ENCODE measurements at places on chromosomes 7 and 10.
A peak's percentile ranks its signal among the peaks of the same experiment; 100 is the strongest.

GRCh38 chr7:86908948-86909347 lies 150.5 kb downstream of the ELAPOR2 start:
- DNase-seq: no peak

DNA sequence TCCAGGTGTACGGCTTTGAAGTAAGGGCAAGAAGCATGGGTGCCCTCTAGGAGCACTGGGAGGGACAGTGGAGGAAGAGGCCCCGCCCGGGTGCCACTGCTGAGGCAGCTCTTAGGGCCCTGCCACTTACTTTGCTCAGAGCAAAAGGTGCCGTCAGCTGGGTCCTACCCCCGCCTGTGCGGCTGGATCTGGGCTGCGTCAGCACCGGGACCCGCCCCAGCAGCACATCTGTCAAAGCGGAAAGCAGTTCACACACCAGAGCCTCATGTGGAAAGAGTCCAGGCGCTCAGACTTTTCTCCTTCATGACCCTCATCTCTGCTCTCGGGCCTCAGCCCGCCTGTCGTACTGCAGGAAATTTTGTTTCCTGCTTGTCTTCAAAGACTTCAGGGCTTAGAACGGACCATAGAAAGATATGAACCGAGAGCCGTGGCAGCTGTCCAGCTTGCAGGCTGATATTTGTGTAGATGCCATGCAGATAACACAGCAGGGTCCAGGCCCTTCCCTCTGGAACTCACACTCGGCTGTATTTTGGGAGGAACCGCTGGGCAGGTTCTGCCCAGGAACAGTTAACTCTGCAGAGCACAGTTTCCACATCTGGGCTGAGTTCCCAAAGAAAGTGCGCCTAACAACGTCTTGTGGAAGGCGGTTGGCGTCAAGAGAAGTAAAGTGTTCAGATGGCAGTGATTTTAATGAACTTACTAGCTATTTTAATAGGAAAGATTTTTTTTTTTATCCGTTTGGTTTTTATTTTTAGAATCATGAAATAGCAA lies 44.3 kb upstream of the PRKAR1B start:
- DNase-seq: no peak

DNA sequence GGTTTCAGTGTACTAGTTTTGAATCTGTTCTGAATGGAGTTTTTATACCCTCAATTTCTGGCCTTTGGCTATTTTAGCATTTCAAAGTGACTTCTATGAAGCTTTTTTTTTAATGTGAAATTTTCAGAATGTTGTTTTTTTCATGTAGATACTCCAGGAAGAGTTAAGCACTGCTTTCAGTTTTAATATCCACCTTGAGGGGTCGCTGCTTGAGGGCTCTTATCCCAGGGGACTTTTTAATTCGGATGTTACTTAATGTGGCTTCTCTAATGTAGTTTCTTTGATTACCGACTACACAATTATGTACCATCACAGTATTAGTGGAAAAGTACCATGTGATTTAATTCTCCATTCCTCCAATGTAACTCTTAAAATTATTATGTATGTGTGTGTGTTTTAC lies 5.2 kb downstream of the IFIT5 start:
- DNase-seq: no peak

DNA sequence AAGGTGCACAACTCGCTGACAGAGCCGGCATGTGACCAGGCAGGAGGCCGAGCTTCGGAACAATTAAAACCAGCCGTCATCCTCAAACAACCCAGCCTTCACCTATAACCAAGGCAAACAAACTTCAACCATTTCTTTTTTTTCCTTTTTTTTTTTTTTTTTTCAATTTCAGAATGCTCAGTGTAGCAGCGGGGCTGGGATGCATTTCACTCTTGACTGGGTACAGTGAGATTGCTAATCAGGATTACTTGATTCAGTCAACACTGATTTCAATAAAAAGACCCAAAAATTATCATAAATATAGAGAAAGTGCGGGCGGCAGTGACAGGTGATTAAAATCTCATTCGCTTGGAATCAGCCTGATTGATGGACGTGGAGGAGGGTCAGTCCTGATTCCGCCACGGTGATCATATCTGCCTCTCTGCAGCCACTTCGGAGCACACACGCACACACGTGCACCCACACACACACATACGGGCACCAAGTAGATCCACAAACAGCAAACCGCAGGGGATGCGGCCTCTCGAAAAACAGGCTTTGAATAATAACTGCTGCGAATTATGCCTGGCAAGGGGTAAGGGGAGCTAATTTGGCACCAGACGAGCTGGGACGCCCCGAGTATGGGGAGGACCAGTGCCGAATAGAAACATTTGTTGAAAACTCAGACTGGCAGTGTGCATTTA lies 31.2 kb downstream of the EBF3 start:
- no peak for DNase-seq

DNA sequence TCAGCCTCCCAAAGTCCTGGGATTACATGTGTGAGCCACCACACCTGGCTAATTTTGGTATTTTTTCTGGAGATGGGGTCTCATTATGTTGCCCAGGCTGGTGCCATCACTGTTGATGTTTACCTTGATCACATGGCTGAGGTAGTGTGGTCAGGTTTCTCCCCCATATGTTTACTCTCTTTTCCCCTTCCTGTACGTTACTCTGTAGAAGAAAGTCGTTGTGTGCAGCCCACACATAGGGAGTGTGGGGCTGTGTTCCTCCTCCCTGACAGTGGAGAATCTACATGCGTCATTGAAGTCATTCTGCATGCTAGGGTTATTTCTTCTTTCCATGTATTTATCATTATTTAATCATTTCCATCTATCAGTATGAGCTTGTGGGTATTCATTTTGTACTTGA lies 16.3 kb upstream of the ORAI2 start:
- no peak for DNase-seq

DNA sequence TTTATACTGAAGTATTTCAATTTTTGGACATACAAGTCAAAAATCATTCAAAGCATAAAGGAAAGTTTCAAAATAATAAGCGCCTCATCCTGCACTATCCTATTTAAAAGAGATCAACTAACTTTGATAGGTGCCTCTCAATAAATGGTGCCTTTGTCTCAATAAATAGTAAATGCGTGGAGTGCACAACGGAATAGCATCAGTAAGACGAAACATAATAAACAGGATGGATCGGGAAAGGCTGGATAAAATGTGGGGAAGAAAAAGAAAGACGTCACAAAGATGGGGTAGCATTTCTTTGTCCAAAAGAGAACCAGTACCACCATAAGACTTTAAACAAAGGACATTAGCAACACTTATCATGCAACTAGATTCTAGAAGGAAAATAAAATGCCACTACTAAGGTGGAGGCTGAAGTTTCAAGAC lies 571 bp upstream of the PRKAR2B start:
- no peak for DNase-seq

- no peak for DNase-seq
Observed at GRCh38 chr7:134763960-134764359, 15.5 kb upstream of the CALD1 start.

DNA sequence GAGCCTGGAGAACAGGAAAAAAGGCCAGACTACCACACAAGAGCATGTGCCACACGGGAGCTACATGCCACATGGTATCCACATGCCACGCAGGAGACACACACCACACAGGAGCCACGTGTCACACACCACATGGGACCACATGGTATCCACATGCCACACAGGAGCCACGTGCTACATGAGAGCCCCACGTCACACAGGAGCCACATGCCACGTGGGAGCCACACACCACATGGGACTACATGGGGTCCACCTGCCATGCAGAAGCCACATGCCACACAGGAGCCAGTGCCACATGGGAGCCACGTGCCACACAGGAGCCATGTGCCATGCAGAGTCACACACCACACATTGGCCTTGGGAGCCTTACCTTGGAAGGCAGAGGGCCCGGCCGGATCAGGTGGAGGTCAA lies 244.4 kb upstream of the PPP2R2D start:
- DNase-seq: no peak

DNA sequence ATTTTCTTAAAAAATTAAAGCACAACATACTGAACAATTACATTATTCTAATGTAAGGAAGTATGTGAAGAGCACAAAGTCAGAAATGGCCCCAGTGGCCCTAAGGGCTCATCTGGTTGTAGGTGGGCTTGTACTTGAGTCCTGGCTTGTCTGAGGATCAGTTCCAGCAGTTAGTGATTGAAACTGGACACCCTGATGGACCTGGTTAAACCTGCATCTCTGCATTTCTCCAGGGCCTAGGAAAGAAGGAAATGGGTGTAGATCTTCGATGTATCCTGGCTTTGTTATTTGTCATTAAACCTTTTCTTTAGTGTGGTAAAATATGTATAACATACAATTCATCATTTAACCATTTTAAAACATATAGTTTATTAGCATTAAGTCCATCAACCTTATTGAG lies 9.7 kb upstream of the AKR1C2 start:
- DNase-seq: no peak

DNA sequence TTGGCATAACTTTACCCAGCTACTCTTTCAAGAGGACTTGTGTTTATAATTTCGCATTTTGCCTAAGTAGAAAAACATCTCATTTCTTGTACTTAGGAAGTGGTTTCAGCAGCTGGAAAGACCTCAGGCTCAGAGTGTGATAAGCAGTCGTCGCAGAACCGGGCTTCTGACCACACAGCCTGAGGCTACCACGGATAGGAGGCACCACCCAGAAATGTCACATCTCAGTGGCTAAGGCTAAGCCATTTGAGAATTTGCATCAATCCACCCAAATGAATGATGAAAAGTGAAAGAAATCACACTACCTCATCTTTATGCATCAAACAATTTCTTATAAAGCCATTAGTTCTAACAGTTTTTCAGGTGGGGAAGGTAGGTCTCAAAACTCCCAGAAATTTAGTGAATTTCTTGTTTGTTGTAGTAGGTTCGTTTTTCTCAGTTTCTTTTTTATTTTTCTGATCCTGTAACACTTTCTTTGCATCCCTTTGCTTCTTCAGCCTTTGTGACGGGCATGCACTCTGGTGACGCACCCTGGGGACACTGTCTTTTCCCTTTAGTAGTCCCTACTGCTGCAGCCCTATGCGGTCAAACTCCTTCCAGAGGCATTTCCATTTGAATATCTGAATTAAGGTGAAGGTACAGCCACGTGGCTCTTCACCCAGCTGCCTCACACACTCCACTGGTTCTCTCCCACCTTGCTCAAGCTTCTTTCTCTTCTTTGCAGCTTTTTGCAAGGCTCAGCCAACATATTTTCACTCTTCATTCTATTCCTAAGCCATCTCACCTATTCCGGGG lies 68.5 kb downstream of the MAP3K8 start:
- DNase-seq: no peak

GRCh38 chr7:51310131-51310583 lies 6.5 kb downstream of the COBL start:
- DNase-seq: no peak

DNA sequence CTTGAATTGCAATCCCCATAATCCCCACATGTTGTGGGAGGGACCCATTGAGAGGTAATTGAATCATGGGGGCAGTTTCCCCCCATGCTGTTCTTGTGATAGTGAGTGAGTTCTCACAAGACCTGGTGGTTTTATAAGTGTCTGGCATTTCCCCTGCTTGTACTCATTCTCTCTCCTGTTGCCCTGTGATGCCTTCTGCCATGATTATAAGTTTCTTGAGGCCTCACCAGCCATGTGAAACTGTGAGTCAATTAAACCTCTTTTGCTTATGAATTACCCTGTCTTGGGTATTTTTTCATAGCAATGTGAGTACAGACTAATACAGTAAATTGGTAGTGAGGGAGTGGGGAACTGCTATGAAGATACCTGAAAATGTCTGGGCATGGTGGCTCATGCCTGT lies 65.0 kb downstream of the ANKRD7 start:
- no peak for DNase-seq

- peak; percentile 60 for DNase-seq
Observed at GRCh38 chr7:101085162-101085964, at the start of gene TRIM56. Gene TRIM56 (plus strand): TSS chr7:101085481. CDS start chr7:101087313, 1,832 bp downstream.

GRCh38 chr10:77824908-77825307 lies 101.6 kb downstream of the DLG5 start:
- DNase-seq: no peak

- DNase-seq: no peak
Observed at GRCh38 chr10:106711313-106711906, 453.1 kb downstream of the SORCS1 start.

DNA sequence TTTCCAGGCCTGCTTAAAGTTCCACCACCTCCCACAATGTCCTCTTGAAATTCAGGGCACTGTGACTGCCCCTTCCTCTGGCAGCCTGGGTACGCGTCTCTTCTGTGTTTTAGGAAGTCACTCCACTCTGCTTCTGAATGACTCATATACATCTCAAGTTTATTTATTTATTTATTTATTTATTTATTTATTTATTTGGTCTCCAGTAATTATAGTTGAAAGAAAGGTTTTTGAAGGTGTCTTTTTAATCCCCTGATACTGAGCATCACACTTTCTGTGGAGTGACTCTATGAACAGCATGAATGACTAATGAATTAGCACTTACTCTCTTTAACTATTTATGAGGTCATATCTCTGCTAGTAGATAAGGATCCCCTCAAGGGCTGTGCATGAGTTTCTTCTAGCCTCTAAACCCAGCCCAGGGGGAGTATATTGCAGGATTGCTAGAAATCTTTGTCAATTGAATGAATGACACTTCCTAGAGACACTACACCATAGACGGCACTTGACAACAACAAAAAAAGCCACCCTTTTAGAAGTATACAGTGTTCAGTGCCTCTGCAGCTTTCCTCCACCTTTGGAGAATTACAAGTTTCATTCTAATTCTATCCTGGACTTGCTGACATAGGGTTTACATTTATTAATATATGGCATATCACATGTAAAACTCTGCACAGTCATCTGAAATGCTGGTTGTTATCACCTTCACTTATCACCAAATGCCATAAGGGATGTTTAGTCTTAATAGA lies 2.1 kb downstream of the MACC1 start:
- no peak for DNase-seq

GRCh38 chr10:49649936-49650723 lies 29.3 kb upstream of the C10orf53 start:
- no peak for DNase-seq

- no peak for DNase-seq
Observed at GRCh38 chr7:2688409-2689342, 674 bp downstream of the AMZ1 start.

DNA sequence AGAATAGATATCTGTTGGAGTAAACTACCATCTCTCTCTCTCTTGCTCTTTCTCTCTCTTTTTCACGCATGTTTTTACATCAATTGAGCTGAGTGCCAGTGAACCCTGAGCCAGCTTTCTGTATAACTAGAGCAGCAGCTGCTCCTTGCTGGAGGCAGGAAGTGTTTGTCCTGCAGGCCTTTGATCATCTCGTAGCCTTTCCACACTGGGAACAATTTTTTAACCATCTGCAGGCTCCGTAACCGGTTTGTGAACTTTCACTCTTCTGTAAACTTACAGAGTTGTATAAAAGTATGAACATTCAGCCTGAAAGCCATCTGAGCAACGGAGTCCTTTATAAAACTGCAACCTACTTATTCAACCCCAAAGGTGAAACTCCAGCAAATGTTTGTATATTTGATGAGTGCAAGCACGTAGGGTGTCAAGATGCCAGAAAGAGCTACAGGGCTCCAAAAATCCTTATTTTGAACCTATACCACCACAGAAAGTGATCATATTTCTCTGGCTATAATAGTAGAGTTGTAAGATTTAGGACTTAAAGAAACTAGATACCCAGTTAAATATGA lies 162.8 kb upstream of the NFE2L3 start:
- DNase-seq: no peak

GRCh38 chr10:62648921-62649320 lies 155.6 kb upstream of the ADO start:
- DNase-seq: no peak
